ENCODE measurements at places on chromosomes 5 and 9.

- no peak for DNase-seq
These were observed 38.4 kb downstream of the EBF1 start for GRCh38 chr5:159061179-159061796.

- DNase-seq: peak; percentile 64
These were observed 19.2 kb downstream of the KCTD16 start for GRCh38 chr5:144189800-144190429.

- no peak for DNase-seq
These were observed 11.7 kb downstream of the TSPAN17 start for GRCh38 chr5:176658817-176659511.

- DNase-seq: no peak
These were observed 16.1 kb downstream of the C9orf50 start for GRCh38 chr9:129604766-129605163.

GRCh38 chr9:76634356-76635054 lies 129.7 kb upstream of the PCA3 start:
- no peak for DNase-seq

DNA sequence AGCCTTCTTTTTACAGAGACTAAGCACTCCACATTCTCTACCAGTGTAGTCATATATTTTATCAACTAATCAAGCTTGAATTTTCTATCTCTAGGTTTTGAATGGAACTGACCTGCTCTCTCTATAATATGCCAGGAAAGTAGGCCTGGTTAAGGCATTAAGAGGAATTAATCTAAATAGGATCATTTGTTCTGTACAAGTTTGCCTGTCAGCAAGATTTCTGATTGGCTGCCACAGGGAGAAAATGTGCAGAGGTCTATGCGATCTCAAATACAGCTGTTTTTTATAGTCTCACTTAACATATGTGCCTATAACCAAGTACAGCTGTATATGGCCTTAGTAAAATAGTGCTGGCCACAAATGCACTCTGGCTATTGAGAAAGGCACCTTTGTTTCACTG lies 418.8 kb downstream of the KDM4C start:
- no peak for DNase-seq

- DNase-seq: no peak
These were observed 445.3 kb downstream of the DMRT2 start for GRCh38 chr9:1495282-1496030.

DNA sequence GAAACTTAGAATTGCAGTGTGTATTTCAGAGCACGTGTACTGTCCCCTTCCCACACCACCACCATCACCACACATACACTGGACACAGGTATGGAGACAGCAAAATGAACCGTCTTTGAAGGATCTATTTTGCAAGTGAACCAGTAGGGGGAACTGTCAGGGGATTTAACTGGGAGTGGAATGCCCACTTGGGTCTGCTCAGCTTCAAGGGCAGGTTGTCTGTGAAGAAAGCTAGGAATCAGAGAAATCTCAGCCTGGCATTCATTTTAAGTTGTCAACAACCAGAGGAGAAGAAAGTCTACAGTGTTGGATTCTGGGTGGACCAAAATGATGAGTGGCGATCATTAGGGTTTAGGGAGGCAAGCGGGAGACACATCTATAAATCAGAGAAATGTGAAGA lies 147.0 kb downstream of the DCP2 start:
- no peak for DNase-seq

GRCh38 chr9:89328064-89328463 lies 9.8 kb downstream of the SECISBP2 start:
- DNase-seq: no peak

DNA sequence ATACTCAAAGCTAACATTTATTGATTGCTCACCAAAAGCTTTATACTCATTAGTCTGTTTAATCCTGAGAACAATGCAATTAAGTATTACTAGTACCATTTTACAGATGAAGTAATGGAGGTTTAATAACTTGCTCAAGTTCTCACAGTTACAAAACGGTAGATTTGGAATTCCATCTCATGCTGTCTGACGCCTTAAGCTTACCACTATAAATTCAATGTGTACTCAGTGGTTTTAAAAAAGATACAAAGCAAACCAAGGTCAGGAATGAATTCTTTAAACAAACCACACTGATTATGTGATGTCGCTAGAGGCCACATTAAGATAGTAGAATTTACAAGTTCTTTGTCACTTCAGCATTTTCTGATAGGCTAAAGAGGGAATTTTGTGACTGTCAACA lies 1.2 kb upstream of the C5orf63 start:
- no peak for DNase-seq

- peak; percentile 41 for DNase-seq
These were observed 524.2 kb upstream of the DAB2 start for GRCh38 chr5:39948867-39949468.

DNA sequence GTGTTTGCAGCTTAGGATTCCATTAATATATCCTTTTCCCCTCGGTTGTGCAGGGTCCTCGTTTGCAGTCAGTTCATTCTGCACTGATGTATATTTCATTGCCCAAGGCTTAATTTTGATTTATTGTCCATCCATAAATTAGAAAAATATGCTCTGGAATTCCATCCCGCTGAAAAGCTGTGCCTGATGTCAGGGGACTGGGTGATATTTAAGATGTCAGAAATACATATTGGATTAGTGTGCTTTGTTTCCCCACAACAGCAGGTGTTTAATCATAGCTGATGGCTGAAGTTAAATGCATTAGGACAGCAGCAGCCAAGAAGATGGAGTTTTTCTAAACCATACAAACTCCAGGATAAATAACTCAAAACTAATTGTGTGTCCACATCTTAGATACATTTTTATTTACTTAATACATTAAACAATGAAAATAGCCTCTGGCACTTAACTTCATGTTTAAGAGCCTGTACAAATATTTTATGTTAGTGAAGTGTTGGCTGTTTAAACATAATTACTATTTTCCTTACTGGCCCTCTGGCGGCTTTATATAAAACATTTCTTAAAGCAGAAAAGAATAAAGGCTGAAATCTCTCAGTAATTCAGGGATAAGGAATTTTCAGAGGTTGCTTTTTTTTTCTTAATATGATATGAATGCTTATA lies 170.4 kb upstream of the TBCA start:
- no peak for DNase-seq

DNA sequence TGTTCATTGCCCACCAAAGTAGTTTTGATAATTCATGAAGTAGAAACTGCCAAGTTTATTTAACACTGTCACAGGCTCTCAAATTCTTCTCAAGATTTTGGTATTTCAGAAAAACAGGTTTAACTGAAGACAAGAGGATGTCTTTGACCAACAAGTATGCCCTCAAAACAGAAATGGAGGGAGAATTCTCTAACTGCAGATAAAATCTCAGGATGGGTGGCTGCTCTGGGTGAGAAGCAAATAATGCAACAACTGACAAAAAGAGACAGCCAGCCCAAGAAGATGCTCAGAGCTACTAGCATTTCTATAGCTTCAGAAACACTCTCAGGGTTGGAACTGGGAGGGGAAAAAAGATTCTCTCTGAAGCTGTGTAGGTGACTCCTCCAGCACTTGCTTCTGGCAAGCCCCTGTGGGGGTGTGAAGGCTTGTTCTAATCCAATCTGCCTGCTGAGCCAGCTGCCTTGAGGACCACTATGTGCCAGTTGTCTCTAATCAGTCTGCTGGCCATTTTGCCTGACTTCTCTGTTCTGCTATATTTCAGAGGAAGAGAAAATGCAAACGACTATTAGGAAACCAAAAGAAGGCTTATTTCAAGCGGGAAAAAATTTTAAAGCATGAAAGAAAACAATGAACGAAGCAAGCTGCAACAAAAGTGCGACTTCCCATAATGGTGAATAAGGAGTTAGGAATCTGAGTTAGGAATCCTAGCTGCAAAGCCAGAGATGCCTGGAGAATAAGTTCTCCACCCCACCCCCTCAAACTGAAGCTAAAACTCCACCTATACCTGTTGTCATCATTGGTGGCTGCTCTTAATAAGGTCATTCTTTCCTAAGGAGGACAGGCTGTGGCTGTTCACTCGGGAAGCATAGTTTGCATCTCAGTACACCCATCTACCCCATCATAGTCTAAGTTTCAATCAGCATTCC lies 147.5 kb downstream of the GNAQ start:
- no peak for DNase-seq

- no peak for DNase-seq
These were observed 869.2 kb downstream of the EFNA5 start for GRCh38 chr5:106801554-106801953.

DNA sequence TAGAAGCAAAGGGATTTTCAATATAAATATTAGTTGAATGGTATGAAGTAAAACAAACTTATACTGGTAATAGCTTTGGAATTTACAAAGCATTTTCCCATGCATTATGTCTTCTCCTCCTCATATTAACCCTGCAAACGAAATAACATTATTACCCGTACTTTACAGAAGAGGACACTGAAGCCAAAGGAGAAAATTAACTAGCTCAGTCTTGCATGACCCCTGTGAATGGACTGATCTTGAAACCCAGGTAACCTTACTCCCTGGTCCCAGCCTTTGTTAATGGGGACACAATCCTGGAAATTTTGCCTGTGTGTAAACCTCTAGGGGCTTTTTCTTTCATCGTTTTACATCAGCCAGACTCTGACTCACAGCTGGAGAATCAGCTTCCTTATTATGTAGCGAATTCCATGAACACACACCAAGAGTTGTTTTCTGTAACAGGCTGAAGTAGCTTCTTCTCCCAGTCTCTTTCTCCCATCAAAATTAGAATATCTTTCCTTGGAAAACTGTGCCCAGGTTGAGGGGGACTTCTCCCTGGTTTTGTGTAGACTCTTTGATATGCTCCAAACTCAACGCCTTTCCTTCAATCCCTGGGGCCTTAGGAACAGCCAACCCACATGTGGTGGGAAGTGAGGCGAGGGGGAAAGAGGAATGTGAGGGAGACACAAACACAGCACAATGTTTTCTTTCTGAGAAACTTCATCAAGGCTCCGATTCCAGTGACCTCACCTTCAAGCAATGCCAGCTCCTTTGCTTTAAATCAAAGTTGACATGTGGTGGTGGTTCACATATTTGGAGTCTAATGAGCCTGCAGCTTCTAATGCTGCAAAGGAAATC lies 480.9 kb upstream of the PAPPA start:
- DNase-seq: no peak

GRCh38 chr5:100667161-100667630 lies 132.0 kb downstream of the FAM174A start:
- DNase-seq: no peak

GRCh38 chr9:135448663-135449100 lies 30.9 kb upstream of the PPP1R26 start:
- DNase-seq: no peak

- no peak for DNase-seq
These were observed 140.4 kb downstream of the TUSC1 start for GRCh38 chr9:25537808-25538207.

DNA sequence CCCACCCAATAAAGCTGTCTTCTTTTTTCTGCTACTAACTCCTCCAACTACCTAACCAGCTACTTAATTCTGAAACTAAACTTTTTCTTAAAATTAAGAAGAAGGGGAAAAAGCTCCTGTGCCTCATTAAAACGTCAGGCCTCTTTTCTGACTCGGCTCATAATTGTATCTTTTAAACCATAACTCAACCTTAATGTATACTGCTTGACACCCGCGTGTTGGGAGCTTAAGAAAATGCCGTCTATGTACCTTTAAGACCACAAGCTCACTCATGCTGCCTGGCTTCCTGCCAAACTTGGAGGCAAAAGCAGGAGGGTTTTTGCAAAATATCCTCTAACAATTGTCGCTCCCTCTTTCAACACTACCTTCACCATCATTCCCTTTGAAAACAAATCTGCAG lies 5.0 kb downstream of the EBF1 start:
- peak; percentile 48 for DNase-seq

- DNase-seq: no peak
These were observed 236.1 kb downstream of the ADAMTSL1 start for GRCh38 chr9:18710065-18710464.

- no peak for DNase-seq
These were observed 186.4 kb downstream of the CDK5RAP2 start for GRCh38 chr9:120393386-120394057.

DNA sequence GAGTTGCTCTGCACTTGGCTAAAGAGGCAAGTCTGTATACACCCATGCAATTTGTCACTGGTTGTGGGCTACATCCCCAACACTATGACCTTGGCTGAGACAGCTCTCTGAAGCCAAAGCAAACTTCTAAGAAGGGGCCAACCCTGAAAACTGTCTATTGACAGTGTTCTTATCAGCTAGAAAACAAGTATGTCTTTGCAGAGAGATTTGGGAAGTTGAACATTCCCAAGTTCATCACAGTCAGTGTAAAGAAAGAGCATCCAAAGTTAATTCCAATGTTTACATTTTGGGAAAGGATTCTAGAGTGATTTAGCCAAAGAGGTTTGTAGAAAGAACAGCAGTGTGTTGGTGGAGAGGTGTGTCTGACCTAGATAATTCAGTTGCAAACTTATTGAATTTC lies 711.1 kb upstream of the CHD1 start:
- DNase-seq: no peak

GRCh38 chr5:66426259-66427138 lies 169.7 kb upstream of the MAST4 start:
- DNase-seq: no peak

- no peak for DNase-seq
These were observed 13.2 kb downstream of the PHF19 start for GRCh38 chr9:120863833-120864232.

DNA sequence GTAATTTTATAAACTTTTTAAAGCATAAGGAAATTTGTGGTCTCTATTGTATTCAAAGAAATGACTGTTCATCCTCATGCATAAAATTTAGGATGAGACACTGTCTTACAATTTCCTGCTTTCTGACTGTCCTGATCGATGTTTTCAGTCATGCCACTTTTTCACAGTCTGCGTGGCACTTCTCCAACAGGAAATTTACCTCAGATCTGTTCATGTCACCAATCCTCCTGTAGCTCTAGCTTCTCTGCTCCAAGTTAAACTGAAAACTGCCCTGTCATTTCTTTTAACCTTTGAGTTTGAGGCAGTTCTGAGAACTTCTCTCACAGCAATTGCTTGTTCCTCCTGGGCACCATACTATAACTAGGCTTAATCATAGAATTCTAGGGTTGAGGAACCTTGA lies 455.1 kb downstream of the EFNA5 start:
- no peak for DNase-seq

GRCh38 chr9:104810421-104811339 lies 46.8 kb downstream of the NIPSNAP3B start:
- DNase-seq: no peak

GRCh38 chr9:76049341-76049740 lies 158.9 kb downstream of the PCSK5 start:
- DNase-seq: no peak

GRCh38 chr5:87524217-87524616 lies 111.5 kb upstream of the CCNH start:
- DNase-seq: no peak

GRCh38 chr5:68027519-68027918 lies 188.0 kb upstream of the PIK3R1 start:
- no peak for DNase-seq

GRCh38 chr9:109258481-109259302 lies 62.2 kb downstream of the EPB41L4B start:
- no peak for DNase-seq

GRCh38 chr5:158660726-158661125 lies 439.0 kb downstream of the EBF1 start:
- DNase-seq: no peak
